ENCODE measurements at places on chromosomes 2 and 18. TPM values are rescaled to one million over a fixed set of nuclear protein-coding genes. Genes with fewer than 3 reads are reported as not detected.

Gene ANKRD44
- 94.2 TPM for polyA plus RNA-seq

Gene RAB6D
- polyA plus RNA-seq, result not detected

Gene SLC19A3
- not detected for polyA plus RNA-seq

Gene ZAP70
- 149 TPM for polyA plus RNA-seq

Gene SLC40A1
- 37.4 TPM for polyA plus RNA-seq

GRCh38 chr2:101433465-101433864, 41.4 kb downstream of the RFX8 start:
- no peak for DNase-seq

GRCh38 chr2:128545829-128546228, 227.2 kb upstream of the HS6ST1 start:
- DNase-seq, result no peak

DNA sequence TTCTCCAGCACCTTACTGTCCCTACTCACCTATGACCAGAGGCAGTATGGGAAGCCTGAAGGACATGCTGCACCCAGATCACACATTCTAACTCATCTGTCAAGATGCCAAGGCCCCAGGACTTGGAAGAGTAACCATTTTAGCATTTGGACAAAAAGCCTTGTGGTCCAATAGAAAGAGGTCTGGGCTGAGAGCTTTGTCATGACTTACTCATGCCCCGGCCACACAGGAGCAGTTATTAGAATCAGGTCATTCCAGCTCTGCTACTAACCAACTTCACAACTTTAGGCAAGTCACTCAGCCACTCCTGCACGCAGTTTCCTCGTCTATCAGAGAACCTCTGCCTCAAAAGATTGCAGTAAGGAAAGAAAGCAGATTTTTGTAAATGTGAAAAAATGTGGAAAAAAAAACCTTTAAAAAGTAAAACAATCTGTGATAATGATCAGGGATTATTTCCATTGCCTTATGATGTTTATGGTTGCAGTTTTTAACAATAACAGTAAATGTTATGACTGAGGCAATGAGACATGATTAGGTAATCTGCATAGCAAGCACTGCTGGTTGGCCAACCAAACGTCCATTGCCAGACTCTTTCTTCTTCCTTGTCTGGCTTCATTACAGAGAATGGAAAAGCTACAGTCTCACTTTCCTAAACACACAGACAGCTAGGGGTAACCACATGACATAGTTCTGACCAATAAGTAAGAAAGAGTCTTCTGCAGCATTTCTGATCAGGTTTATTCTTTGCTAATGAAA, 255.4 kb upstream of the CHAC2 start:
- no peak for DNase-seq

DNA sequence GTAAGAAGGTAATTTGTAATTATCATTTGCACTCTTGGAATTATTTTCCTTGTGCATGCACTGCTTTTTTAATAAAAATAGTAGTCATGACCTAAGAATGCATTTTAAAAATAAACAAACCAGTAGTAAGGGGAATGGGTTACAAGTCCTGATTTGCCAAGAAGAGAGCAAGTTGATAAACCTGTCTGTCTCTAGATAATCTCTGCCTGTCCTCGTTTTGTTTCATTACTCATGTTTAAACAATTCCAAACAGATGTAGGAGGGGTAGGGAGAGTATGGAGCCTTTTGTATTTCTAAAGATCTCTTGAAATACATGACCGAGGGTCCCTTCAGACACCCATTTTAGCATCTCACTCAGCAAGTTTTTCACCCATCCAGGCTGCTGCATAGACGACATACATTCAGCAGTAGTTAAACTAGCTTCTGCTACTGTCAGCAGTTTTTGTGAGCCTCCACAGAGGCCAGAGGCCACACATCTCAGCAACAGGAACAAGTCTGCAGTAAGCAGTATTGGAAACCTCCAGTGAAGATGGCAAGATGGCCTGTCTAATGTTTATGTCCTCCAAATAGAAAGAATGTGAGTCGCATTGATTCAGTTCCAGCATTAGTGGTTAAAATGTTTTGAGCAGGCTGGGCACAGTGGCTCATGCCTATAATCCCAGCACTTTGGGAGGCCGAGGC, 2.3 kb upstream of the EXOC6B start:
- no peak for DNase-seq

DNA sequence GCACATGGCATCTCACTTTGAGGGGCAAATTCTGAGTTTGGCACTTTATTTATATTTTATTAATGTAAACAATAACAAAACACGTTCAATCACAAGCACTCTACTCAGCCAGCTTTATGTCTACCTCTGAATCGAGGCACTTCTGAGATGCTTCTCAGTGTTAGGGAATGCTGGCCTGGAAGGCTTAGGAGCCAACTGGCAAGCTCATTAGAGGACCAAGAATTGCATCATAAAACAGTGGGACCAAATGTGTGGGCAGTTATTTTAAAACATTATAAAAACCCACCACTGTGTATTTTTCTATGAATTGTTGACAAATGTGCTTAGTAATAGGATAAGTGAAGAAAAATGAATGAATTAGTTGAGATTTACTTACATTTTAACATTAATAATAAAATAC, 46.8 kb upstream of the SMIM21 start:
- DNase-seq, result no peak

DNA sequence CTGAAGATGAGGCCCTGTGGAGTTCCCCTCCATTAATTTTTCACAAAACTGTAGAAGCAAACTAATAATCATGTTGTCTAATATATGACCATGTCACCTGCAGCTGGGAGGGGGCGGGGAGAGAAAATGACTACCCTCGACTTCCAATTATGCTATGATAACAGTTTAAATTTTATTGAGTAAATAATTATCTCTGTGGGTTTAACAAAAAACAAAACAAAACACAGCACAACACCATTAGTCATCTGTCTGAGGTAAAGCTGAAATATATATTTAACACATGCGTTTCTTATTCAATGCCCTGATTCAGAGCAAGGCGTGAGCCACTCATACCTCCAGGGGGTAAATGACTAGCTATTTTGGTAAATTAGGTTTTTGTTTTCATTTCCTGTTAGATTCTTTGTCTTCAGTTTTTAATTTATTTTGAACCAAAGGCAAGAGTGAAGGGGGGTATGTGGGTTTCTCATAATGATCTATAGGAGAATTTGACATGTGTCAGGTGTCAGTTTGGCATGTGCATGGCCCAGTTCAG, 77.4 kb upstream of the ZCCHC2 start:
- DNase-seq, result no peak

- no peak for DNase-seq
These were observed 65.4 kb downstream of the AAK1 start for GRCh38 chr2:69578198-69578540.

GRCh38 chr2:119644186-119644585, 34.8 kb upstream of the TMEM177 start:
- DNase-seq, result no peak

DNA sequence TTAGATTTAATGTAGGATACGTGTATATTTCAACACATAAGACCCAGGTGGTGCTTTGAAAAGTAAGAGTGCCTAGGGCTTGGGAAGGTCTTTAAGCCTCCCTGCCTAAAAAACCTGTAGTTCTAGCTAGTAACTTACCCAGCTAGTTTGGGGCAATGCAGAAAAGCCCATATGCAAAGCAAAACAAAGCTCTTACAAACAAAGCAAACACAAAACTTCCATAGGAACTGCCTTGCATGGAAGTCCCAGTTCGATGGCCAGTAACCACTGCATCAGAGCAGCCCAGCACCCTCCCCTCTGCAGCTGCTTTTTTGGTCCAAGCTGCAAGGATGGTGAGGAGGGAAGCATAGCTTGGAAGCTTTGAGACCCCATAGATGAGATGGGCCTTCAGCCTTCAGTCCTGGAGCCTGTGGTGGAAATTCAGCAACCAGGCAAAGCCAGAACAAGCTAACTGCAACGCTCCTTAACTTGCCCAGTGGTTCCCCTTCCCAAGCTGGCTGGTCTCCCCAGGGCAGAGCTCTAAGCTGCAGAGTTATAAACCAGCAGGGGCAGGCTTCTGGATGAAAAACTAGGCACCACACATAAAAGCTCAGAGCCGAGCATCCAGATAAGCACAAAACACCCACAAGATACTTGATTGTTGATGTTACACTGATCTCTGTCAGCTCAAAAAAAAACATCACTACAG, 16.2 kb downstream of the C2orf76 start:
- no peak for DNase-seq

- no peak for DNase-seq
These were observed 144.9 kb downstream of the AGAP1 start for GRCh38 chr2:235638541-235639427.

DNA sequence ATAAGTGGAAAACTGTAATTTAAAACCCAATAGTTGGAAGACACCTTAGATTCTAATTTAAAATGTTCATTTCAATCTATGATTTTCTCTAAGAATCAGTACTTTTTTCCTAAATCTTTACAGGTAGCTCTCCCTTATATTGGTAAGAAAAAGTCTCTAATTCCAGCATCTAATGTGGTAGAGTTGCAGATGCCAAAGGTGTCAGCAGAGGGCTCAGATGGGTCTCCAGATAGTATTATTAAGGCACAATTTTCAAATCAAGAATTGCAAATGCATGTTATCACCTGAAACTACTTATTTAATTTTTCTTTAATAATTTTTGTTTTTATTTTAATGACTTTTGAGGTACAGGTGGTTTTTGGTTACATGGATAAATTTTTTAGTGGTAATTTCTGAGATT, 25.5 kb upstream of the ITGA4 start:
- no peak for DNase-seq

DNA sequence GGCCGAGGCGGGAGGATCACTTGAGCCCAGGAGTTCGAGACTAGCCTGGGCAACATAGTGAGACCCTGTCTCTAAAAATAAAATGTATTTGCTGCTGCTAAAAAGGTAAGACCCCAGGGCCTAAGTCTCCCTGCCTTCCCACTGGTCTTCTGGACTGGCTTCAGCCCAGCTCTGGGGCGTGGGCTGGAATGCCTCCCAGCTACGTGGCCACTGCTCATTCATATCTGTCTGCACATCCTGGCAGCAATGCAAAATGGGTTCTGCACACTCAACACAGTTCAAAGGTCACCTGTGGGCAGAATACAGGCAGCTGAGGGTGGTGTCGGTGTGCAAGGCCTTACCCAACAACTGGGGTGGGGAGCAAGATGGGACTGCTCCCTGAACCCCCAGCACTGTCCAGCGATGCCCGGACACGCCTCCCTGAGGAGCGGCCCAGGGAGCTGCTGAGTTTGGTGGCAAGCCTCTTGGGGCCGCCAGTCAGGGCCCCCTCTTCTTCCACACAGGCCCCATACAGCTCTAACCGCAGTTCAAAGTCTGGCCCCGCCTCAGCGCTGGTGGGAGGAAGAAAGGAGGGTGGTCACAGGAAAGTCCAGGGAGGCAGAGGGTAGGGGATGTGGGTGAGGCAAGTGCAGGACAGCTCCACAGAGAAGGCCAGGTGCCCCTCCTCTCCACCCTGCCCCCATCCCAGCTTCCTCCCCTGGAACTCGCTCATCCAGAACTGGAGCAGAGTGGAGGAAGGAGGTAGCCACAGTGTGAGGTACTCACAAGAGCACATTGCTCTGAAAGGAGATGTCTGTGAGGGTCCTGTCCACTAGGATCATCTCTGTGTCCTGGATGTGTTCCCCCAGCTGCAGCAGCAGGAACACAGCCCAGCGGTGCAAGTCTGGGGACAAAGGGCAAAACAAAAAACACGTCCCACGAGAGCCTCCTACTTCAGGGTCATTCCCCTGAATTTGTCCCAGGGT, 8.2 kb downstream of the WDR54 start:
- DNase-seq, result no peak

DNA sequence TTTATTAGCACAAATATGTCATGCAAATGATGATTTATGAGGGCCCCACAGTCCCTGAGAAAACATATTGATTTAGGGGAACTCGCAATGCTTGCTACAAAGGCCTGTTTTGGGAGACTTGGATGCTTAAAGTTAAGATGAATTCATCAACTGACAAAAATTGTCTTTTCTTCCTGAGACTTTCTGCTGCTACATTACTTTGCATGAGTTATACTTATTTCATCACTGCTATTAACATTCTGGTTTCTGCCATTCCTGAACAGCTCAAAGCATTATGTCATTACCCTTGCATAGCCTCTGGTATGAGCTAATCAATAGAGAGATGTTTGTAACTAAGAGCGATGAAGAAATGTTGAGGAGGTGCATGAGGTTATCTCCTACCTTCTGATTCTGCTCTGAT, 74.4 kb downstream of the SOX11 start:
- DNase-seq, result no peak

Measured in naive thymus-derived CD8-positive, alpha-beta T cell (primary cell).